ENCODE measurements at places on chromosomes 13 and 19.

GRCh38 chr13:72295153-72295552 is 428.1 kb upstream of the DACH1 start:
- no peak for DNase-seq

DNA sequence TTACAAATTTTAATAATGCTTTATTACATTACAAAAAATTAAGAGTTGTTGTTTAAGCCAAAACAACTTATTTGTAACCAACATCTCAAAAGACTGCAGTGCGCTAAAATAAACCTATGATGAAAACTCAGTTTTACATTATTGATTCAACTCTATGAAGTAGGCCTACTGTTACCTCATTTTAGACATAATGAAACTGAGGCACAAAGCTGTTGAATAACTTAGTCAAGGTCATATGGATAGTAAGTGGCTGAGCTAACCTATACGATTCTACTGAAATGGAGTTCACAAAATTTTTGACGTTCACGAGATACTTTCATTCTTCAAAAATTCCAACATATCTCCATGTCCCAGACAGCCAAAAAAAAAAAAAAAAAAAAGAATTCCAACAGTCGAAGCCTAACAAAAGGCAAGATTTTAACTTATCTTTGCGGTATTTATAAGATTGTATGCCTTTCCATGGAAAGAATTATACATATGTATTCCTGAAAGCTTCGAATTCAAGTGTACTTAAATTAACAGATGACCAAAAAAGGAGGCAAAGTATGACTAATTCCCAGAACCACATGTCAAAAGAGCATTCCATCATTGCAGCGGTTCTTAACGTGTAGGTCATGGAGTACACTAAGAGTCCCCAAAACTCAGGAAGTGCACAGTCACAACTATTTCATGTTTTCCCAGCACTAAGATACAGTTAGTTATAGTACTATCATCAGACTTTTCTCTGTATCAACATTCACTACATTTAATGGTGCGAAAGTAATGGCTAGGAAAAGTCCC is 69.4 kb downstream of the PSPC1 start:
- DNase-seq, result no peak

- no peak for DNase-seq
Observed at GRCh38 chr19:58515259-58515658, 3.5 kb upstream of the SLC27A5 start.

DNA sequence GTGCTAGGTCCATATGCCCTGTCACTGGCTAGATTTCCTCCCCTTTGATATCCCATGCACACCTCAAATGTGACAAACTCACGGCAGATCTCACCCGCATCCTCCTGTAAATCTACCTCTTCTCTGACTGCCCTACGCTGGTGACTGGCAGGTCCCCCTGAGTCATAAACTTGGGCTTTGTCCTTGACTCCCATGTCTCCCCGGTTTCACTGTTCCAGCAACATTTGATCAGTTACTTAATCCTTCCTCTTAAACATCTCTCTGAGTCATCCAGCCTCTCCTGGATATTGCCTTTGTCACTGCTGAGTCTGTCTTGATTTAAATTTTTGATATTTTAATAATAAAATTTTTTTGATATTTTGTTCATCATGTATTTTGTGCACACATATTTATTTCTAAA is 26.5 kb downstream of the FAM216B start:
- DNase-seq, result no peak

DNA sequence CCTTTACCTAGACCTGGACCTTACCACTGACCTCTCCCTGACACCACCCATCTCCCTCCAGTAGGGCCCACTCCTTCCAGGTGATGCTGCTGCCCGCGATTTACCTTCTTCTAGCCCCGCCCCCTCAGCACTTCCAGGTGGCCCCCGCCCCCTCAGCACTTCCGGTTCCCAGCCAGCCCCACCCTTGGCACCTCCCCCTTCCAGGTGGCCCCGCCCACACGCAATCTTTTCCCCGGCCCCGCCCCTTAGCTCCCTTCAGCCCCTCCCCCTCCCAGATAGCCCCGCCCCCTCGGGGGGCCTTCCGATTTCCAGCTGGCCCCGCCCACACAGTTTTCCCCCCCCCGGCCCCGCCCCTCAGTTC is 586 bp downstream of the LIG1 start:
- peak; percentile 72 for DNase-seq

DNA sequence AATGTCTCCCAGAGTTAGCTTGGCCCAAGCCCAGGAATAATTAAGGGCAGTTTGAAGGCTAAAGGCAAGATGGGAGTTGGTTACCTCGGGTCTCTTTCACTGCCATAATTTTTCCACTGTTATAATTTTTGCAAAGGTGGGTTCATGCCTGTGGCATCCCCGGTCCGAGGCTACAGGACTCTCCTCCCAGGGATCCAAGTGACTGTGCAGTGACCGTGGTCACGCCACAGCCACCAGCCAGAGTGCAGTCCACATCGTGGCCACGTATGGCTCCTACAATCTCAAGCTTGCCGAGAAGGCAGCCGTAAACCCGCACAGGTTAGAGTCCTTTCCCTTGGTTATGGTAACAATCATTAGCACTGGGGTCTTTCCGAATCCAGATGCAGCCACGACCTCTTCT is 36.8 kb downstream of the C13orf46 start:
- DNase-seq, result no peak

DNA sequence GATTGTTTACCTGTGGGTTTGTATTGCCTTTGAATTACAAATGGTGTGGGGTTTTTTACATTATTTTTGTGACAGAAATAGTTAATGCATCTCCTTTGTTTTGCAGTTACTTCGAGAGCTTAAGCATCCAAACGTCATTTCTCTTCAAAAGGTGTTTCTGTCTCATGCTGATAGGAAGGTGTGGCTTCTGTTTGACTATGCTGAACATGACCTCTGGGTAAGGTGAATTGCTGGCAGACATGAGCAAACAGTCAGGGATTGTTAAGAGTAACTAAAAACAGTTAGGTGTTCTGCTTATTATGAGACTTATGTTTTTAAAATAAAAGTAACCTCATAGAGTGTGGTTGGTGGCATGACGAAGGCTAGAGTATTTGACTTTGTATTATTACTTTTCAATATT is 95.0 kb downstream of the CDK8 start:
- no peak for DNase-seq
